ENCODE measurements at places on chromosomes 4 and X.

- no peak for DNase-seq
These were observed 111.1 kb downstream of the CCNG2 start for GRCh38 chr4:77268108-77268507.

GRCh38 chr4:93788712-93789111 lies 39.8 kb upstream of the ATOH1 start:
- DNase-seq, result peak; percentile 13

DNA sequence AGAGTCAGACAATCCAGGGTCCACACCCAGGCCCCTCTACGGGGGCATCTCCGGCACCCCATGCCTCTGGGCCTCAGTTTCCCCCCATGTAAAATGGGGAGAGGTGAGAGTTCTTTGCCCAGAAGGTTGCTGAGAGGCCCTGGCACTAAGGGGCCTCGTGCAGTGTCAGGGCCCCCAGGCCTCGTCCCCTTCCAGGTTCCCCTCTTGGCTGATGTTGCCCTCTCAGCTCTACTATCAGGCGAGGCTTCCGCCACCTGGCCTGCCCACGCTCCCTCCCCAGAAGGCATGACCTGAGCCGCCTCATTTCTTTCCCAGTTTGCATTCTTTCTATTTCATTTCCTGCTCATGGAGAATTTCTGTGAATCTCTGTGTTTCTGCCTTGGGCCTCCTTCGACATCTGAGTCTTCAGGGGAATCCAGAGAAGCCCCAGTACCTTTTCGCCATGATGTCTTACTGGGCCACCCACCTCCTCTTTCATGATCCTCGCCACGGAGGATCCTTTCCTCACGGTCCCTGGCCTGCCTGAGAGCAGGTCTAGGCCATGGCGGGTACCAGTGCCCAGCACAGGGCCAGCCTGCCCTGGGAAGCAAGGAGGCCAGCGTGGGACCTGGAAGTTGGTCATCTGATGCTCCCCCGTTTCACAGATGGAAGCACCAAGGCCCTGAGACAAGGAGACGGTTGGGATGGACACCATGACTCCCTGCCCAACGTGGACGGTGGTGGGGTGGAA lies 21.9 kb upstream of the MRFAP1 start:
- no peak for DNase-seq

- DNase-seq, result no peak
These were observed 141.1 kb upstream of the KIT start for GRCh38 chr4:54516556-54517215.

DNA sequence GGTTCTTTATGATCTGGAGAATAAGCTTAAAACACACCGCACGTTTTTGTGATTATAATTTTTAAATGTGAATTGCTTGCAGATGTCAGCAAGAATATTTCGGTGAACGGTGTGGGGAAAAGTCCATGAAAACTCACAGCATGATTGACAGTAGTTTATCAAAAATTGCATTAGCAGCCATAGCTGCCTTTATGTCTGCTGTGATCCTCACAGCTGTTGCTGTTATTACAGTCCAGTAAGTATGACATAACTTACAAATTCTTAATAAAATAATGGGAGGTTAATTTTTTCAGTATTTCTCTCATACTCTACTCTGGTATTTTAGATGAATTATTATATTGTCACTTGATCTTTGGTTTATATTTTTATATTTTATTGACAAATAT lies 5.4 kb downstream of the AREG start:
- no peak for DNase-seq

GRCh38 chr4:56979421-56980072 lies 851 bp downstream of the POLR2B start:
- DNase-seq, result peak; percentile 34

- DNase-seq, result no peak
These were observed 21.1 kb upstream of the PLS3 start for GRCh38 chrX:115539841-115540240.

DNA sequence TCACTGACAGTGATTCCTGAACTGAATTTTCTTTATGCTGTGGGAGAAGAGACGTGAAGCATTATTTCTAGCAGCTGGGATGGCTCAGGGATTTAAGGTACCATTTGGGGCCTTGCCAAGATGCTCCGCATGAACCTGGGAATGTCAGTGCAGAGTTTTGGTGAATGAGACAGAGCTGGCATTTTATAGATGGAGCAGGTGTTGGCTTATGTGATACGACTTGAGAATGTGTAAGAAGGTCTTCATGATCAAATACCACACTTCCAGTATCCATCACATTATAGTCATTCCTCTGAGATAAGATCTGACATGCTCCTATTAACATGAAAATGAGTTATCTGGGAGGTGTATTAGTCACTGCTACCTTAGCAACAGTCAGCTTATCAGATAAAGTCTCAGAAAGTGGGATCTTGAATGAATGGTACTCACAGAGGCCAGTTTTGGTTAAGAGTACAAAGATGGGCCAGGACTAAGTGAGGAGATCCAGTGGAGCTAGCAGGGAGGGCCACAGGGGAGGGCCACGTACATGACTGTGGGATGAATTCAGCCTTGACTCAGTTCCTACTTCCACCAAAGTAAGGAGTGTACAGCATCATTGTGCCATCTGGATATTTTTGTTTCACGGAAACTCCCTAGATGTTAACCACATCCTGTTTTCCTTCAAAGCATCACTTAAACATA lies 116.7 kb downstream of the SPCS3 start:
- DNase-seq, result no peak

- no peak for DNase-seq
These were observed 132.6 kb downstream of the PWWP3B start for GRCh38 chrX:106300656-106301055.

DNA sequence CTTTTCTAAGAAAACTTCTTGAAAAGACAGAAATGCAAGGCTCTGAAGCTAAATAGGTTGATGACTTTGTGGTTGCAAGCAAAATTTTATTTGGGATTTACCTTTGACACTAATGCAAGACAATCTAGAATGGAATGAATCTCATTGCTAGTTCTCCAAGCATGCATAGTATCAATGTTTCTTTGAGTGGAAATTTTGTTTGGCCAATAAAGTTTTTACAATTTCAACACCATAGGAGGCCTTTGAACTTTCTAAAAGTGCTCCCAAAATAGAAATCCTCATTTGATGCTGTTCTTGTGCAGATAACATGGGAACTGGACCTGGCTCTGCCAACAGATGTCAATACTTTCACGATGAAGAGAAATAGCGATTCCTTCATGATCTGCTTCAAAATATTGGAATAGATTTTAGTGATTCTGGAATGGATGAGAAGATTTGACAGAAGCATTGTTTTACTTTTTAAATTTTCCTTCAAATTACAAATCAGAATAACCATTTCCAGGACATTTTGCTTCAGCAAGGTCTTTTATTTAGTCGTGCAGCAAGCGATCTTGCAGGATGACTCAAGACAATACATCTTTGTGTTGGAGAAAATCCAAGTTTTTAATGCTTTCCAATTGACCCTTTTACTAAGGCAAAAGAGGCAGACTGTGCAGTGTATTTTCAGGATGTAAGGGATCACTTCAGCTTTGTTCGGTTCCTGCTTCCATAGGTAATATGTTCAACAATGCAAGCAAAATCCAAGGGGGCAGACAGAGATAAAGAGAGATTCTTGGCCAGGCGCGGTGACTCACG lies 51.7 kb upstream of the OTUD4 start:
- no peak for DNase-seq

DNA sequence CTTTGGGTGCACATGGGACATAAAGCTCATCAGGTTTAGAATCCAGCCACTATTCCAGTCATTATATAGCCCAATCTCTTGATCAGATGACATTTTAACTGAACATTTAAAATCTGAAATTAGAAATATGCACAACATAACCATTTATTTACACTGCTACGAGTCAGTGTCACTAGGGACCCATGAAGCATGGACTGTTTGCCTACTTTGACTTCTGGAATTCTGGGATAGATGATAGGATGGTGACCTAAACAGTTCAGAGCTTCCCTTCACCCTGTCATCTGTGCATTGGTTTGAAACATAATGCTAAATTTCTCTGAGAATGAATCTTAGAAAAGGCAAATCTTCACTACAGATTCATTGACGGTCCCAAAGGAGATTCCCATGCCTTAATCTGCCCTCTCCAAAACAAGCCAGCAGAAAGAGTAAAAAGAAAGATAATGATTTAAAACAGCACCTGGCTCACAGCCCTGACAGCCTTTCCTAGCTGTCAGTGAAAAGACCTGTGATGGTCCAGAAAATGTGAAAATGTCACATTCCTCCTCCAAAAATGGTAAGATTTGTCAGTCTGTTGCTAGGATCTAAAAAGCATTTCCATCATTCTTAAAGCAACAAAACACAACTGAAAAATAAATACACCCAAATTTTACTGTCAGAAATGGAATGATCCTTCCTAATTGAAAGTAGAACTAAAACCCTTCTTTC lies 18.9 kb upstream of the HERC3 start:
- DNase-seq, result no peak

GRCh38 chr4:76292730-76293129 lies 13.8 kb upstream of the STBD1 start:
- no peak for DNase-seq

DNA sequence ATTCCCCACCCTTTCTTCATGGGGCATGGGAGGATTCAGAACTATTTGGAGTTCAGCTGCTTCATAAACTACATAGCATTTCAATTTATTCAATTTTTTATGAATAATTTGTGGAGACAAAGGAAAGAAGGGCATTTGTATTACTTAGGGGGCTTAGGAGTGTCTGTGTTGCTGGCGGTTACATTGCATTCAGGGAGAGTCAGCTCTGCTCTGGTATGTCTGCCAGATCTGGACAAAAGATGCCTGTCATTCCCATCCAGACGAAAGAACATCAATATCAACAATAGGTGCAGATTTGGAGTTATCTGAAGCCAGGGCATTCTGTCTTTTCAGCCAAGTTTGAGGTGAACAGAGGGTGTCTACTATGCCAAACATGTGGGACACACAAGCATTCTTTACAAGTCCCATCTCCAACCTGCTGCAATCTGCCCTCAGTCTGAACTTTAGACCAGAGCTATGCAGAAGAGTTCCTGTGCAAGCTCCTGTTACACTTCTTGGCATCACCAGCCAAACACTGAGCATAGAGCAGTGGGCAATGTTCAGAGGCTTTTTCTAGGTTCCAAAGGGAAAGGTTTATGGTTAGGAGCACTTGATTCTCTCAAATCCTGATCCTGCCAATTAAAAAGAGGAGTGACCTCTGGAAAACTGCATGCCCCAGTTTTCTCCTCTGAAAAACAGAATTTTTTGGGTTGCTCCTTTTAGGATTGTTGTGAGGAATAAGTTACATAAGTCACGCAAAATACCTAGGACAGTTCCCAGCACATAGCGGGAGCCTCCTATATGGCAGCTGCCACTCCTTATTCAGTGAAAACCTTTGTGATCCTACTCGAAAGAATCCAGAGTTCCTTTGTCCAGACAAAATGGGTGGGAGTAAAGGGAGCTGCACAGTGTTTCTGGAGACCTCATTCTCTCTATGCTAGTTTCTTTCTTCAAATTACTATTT lies 719.5 kb upstream of the SLIT2 start:
- no peak for DNase-seq

DNA sequence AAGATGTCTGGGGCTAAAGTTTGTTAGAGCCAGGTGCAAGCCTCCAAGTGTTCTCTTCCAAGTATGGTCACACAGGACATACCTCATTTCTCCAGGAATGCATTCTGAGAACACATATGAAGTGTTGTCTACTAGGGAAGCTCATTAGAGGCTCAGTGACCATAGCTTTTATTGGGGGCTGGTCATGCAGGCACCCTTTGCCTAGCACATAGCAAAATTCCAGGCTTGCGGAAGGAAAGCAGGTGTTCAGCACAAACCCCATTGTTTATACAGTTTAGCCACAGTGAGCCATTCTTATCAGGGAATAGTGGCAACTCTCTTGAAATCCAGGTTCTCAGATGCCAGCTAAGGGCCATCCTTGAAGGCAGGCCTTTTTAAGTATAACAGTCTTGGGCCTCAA lies 339.4 kb upstream of the ZCCHC13 start:
- no peak for DNase-seq

GRCh38 chrX:13638826-13639225 lies 14.1 kb upstream of the TCEANC start:
- DNase-seq, result no peak

- no peak for DNase-seq
These were observed 207.7 kb downstream of the RCHY1 start for GRCh38 chr4:75306506-75306905.

DNA sequence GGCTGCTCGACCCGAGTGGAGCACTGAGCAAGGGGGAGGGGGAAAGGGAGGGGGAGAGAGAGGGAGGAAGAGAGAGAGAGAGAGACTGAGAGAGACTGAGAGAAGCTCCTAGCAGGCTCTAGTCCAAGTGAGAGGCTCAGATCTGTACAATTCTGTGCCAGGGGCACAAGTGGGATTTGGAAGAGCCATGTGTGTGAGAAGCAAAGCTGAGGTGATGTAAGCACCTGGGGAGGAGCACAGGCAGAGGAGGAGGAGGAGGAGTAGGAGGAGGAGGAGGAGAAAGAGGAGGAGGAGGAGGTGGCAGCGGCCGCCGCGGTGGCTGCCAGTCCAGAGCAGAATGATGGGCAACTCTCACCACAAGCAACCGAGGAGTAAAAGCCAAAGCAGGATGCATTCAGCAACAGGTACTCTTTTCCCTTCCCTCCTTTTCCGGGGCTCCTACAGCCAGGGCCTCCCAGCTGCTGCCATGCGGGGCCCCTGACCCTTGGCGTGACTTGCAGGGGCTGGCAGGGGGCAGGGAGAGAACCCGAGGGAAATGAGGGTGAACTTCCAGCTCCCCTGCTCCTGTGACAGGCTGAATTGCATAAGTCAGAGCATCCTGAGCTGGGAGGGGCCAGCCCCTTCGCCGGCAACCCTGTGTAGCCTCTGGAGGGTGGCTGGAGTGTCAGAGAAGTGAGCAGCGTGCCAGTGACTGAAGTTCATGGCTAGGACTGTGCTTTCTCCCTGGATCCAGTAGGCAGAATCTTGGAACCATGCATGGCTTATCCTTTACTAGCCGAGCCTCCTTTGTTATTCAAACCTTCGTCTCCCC lies 62.2 kb downstream of the RTL5 start:
- DNase-seq, result no peak

- no peak for DNase-seq
These were observed 53.8 kb downstream of the TNIP2 start for GRCh38 chr4:2702361-2702760.

- no peak for DNase-seq
These were observed 28.4 kb upstream of the NDST3 start for GRCh38 chr4:118005883-118006282.
